KBM-7 (cell line): ENCODE measurements at places on chromosomes 12 and 14.
A peak's percentile ranks its signal among the peaks of the same experiment; 100 is the strongest.

DNA sequence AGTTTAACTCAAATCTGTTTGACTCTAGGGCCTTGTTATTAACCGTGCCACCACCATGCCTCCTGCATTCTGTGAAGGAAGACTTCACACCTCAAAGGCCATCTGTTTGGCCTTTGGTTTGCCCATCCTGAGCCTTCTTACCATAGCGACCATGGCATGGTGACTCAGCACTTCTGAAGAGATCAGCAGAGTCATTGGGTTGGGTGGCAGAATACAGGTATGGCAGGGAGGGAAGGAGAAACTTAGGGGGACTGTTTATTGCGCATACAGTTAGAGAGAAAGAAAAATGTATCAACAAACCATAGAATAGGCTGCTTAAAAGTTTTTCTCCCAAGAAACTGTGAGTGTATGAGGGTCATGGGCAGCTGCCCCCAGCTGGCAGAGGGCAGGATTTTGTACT lies 49.2 kb downstream of the DAD1 start:
- DNase-seq, result no peak

GRCh38 chr12:20555771-20556170 lies 139.4 kb upstream of the SLCO1C1 start:
- DNase-seq, result no peak

GRCh38 chr14:56172571-56172971 lies 54.4 kb downstream of the PELI2 start:
- peak; percentile 36 for DNase-seq

GRCh38 chr12:38995249-38995648 lies 89.9 kb upstream of the CPNE8 start:
- DNase-seq, result no peak

- peak; percentile 3 for DNase-seq
These were observed 72.1 kb upstream of the ST8SIA1 start for GRCh38 chr12:22406627-22407026.

- peak; percentile 93 for DNase-seq
These were observed 8.7 kb upstream of the JDP2 start for GRCh38 chr14:75418850-75419768.

- DNase-seq, result peak; percentile 63
These were observed 13.9 kb downstream of the ZDHHC17 start for GRCh38 chr12:76777765-76778216.

DNA sequence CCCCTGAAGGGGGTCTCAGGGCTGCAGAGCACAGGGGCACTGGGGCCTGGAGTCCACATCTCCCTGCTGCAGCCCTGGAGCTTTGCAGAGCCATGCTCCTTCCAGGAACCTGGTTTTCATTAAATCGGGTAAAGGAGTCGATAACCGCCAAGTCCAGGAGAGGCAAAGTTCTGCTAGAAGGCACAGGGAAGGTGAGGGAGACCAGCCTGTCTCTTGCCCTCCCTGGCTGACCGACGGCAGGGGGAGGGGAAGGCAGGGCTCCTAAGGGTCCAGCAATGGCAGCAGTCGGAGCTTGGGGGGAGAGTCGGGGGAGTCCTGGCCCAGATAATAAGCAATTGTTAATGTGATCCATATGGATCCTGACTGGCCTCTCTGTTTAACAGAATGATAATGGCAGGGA lies 3.0 kb downstream of the FIGNL2 start:
- no peak for DNase-seq

- no peak for DNase-seq
These were observed 9.8 kb upstream of the FERMT2 start for GRCh38 chr14:52960627-52961026.

DNA sequence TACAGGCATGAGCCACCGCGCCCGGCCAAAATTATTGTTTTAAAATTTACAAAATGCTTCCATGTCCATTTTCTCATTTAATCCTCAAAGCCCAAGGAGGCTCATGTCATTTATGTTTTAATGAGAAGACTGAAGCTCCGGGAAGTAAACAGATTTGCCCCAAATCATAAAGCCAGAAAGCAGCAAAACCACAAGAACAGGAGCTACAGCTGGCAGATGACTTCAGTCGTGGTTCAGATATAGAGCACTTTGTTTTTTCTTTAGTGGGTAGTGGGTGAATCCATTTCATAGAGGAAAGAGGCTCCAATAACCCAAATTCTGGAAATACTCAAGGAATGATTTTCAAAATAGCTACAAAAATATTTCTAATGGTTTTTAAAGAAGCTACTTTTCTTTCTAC lies 45.4 kb upstream of the VPS33A start:
- DNase-seq, result no peak

DNA sequence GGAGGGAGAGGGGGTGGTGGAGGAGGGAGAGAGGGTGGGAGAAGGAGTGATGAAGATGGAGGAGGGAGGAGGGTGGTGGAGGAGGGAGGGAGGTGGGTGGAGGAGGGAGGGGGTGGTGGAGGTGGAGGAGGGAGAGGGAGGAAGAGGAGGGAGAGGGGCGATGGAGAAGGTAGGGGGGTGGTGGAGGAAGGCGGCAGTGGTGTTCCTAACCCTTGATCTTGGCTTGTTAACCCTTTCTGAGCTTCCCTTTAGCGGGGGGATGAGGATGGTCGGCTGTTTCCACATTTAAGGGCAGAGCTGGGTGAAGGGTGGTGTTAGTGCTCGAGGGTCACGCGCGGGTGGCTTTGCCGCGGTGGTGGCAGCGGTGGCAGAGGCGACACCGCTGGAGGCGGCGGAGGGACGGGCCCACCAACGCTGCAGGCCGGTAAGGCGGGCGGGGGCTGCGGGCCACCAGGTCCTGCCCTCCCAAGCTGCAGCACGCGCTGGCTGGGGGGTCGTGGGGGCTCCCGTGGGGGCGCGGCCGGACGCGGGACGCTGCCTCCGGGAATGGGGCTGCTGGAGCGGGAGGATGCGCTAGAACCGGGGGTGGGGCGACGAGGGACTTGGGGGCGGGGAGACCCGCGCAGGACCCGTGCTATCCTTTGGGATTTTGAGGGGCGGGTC lies 156.3 kb downstream of the PTPN11 start:
- DNase-seq, result no peak

- no peak for DNase-seq
These were observed 1159.7 kb downstream of the BCL11B start for GRCh38 chr14:98112194-98112780.

GRCh38 chr14:100445436-100446088 lies 122.4 kb downstream of the SLC25A47 start:
- DNase-seq, result no peak

DNA sequence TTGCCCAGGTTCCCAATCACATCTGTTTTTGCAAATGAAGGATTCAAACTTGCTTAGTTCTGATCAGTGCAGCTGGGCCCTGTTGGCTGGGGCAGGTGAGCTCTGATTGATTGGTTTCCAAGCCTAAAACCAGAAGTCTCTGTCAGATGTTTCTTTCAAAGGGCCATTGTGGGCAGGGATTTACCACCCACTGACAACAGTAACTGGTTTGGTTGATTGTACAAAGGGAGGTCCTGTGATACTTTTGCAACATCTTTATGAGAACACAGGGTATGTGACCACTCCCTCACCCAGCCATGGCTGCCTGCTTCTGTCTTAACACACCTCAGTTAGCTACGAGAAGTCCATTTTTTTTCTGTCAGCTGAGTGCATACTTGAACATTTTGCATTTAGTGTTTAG lies 184.1 kb downstream of the FLRT2 start:
- no peak for DNase-seq

GRCh38 chr14:30610787-30611343 lies 11.3 kb upstream of the SCFD1 start:
- DNase-seq, result peak; percentile 89

- peak; percentile 96 for DNase-seq
These were observed 17.1 kb downstream of the BCAT1 start for GRCh38 chr12:24931666-24932405.

DNA sequence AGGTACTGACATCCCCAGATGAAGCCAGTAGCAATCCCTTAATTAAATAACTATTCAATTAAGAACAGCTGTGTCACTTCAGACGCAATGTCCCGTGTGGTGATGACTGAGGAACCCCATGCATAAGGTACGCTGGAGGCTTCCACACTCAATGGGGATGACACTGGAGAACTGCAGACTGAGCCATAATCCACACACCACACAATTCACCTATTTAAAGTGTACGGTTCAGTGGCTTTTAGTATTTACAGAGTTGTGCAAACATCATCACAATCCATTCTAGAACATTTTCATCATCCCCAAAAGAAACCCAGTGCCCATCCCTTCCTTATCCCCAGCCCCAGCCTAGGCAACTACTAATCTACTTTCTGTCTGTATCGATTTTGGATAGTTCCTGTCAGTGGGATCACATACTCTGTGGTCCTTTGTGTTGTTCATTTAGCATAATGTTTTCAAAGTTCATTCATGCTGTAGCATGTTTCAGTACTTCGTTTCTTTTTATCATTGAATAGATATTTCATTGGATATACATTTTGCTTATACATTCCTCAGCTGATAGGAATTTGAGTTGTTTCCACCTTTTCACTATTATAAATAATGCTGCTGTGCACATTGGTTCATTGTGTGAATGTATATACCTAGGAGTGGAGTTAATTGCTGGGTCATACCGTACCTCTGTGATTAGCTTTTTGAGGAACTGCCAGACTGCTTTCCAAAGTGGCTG lies 61.1 kb downstream of the NINJ2 start:
- DNase-seq, result no peak

DNA sequence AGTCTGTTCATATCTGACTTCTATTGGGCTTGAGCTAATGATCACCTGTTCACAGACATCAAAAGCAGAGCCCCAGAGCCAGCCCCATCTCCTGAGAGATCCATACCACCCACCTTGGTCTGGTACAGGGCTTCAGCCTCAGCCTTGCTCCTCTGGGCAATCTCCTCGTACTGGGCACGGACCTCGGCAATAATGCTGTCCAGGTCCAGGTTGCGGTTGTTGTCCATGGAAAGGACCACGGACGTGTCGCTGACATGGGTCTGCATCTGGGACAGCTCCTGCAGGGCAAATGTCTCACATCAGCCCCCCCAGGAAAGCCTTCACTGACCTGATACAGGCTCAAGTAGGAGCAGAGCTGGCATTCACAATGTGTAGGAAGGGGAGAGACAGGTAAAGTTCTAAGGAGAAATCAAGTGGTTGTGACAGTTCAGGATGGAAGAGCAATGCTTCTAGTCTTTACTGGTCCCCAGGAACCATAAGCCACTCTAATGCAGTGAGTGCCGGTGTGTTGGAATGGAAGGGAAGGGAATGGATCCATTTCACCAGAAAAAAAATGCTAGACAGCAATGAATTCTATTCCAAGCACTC lies 5.2 kb downstream of the KRT4 start:
- no peak for DNase-seq

GRCh38 chr14:96235426-96235825 lies 20.6 kb upstream of the BDKRB1 start:
- no peak for DNase-seq

DNA sequence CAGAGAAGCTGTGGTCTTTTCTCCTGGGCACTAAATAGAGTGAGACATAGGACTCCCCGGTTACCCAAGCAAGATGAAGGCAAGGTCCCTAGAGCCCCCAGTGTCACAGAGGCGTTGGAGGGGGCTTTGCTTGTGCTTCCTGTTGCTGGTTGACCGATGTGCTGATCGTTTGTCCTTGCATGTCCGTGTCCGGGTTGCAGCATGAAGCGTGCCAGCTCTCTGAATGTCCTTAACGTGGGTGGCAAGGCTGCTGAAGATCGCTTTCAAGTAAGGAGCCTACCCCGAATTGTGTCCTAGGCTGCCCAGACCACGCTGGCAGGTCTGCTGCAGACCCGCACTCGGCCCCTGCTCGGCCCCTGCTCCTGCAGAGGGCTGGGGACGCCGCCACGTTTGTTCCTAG lies 23.1 kb downstream of the XRCC3 start:
- no peak for DNase-seq

GRCh38 chr12:80419644-80420043 lies 24.4 kb upstream of the PTPRQ start:
- no peak for DNase-seq

DNA sequence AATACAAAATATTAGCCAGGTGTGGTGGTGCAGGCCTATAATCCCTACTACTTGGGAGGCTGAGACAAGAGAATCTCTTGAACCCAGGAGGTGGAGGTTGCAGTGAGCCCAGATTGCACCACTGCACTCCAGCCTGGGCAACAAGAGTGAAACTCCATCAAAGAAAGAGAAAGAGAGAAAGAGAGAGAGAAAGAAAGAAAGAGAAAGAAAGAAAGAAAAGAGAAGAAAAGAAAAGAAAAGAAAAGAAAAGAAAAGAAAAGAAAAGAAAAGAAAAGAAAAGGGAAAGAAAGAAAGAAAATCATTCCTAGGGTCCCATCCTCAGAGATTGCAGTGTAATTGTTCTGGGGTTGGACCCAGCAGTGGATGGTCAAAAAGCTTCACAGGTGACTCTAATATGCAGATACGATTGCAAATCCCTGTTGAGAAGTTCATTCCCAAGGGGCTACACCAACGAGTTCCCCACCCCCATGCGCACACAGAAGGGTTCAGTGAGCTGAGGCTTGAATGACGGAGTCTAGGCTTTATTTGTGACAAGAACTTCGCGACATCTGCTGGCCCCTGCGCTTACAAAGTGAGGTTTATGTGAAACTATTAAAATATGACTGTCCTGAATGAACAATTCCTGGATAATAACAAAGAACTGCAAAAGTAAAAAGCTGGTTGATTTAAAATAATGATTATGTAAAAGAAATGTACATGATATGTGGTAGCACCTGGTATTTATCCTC lies 17.4 kb upstream of the RNASE12 start:
- peak; percentile 64 for DNase-seq

- DNase-seq, result no peak
These were observed 571.4 kb downstream of the NOVA1 start for GRCh38 chr14:26026384-26026783.

GRCh38 chr12:71551529-71551928 lies 111.9 kb downstream of the LGR5 start:
- DNase-seq, result peak; percentile 46

DNA sequence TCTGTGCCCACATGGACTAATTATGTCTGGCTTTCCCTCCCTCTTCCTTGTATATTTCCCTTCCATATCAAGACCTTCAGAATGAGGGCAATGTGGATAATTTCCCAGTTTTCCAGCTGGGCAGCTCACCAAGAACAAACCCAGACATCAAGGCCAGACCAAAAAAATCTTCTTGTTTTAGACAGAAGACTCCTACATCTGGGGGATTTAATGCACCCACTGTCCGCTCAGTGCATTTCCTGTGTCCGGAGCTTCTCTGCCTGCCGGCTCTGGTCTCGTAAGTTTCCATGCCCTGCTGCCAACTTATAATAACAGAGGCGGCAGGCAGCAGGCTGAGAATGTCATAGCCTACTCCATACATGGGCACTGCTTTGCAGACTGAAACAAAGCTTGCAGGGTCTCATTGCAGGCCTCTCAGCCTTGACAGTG lies 207.2 kb upstream of the BCL2L14 start:
- DNase-seq, result no peak

GRCh38 chr12:47876440-47876960 lies 28.3 kb downstream of the VDR start:
- no peak for DNase-seq

GRCh38 chr12:8455727-8456360 lies at the start of gene CLEC6A:
Gene CLEC6A, plus strand, starts transcription at chr12:8455962. Its CDS starts 150 bp downstream, at chr12:8456112.
- no peak for DNase-seq

DNA sequence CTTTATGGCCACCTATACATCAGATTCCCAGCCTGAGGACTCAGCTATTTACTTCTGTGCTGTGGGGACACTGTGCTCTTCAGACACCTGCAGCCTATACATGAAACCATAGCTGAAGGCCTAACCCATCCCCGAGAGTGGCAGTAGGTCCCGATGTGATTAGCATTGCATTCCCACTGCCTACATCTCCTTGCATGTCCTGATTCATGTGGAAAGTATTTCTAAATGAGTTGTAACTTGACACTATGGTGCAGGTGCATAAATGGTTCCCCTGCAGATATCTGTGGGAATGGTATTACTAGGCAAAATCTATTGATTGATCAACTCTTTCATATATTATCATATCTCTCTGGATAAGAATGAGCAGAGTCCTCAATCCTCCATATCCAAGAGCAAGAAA lies 433.5 kb downstream of the DAD1 start:
- DNase-seq, result no peak

GRCh38 chr14:51823706-51824105 lies 36.7 kb upstream of the GNG2 start:
- no peak for DNase-seq
